ENCODE measurements at places on chromosomes 6 and 20.

- DNase-seq: peak; percentile 16
These were observed 16.3 kb downstream of the SS18L1 start for GRCh38 chr20:62159839-62160238.

DNA sequence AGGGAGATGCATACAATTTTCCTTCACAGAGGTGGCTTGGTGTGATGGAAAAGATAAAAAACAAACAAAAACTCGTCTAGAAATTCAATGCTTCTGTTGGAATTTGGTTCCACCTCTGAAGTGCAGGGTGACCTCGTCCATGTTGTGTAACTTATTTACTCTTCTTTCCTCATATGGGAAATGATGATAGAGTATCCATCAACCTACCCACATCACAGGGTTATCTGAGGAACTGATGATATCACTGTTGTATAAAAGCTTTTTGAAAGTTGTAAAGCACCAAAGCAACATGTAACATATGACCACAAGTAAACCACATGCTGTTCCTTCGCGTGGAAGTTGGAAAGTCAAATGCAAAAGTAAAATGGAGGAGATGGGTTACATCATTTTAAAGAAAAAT lies 212.0 kb upstream of the SGK1 start:
- DNase-seq: no peak

- DNase-seq: no peak
These were observed 37.2 kb downstream of the TTI1 start for GRCh38 chr20:37995856-37996605.

- no peak for DNase-seq
These were observed 145.7 kb upstream of the LRFN2 start for GRCh38 chr6:40732878-40733277.

DNA sequence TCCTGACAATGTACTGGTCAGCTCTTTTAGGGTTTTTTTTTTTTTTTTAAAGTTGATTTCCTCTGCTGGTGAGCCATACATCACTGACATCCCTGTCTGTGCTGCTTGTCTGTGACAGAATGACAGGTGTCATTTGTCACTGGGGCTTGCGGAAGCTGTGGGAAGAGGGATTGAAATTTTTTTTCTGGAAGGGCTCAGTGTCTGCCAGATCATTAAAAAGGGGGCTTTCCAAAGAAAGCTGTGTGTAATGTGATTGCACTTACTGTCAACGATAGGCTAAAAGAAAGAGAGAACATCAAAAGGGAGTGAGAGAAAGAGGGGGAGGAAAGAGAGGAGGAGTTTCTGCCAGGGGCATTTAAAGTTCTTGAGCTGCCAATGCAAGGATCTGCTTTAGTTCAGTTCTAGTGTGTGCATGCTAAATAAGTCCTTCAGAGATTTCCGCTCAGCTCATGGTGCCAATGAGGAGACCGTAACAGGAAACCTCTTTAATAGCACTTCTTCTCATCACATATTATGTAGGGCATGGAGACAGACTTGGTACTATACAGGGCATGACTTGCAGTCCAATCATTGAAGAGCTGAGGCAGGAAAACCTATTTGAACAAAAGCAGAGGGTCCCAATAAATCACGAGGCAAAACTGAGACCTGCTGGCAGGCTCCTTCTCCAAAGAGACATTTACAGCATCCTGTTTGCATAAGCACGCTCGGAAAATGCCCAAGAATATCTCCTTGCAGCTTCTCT lies 177.2 kb downstream of the TSHZ2 start:
- no peak for DNase-seq

GRCh38 chr20:31607640-31608250 lies 2.7 kb downstream of the ID1 start:
- no peak for DNase-seq
